HepG2 (cell line): ENCODE measurements at places on chromosomes 2 and 18.

- no peak for DNase-seq
Observed at GRCh38 chr18:50099725-50100407, 95.1 kb downstream of the MYO5B start.

- peak; percentile 59 for DNase-seq
Observed at GRCh38 chr2:241775223-241776177, 1.1 kb upstream of the GAL3ST2 start.

GRCh38 chr2:71832844-71833243 lies 314.8 kb downstream of the CYP26B1 start:
- no peak for DNase-seq

- DNase-seq: no peak
Observed at GRCh38 chr2:122908159-122908558, 1116.9 kb upstream of the CNTNAP5 start.

DNA sequence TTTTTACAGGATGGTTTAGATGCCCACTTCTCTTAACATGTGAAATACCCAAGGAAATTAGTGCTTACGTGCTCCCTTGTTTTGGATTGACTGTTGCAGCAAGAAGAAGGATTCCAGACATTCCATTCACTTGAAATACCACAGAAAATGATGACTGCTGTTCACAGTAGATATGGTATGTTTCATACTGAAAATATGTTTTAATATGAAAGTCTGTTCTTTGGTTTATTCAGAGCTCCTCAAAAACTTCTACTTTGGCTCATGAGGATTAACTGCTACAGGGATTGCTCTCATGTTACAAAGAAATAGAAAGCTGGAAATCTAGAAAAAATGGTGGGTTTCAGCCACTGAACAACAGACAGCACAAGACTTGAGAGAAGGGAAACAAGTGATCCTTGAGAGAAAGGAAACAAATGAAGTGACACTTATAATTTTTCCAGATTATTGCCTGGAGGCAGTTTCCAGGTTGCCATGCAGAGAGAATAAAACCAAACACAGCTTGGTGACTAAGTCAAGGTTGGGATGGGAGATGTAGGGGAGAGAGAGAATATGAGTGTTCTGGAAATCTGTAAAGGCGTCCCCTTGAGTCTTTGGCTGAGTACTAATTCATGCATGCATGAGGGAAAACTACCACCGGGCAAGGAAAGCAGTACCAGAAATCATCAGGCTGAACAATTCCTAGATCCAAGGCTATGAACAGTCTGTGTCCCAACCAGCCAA lies 348.1 kb downstream of the CLIP4 start:
- DNase-seq: no peak

DNA sequence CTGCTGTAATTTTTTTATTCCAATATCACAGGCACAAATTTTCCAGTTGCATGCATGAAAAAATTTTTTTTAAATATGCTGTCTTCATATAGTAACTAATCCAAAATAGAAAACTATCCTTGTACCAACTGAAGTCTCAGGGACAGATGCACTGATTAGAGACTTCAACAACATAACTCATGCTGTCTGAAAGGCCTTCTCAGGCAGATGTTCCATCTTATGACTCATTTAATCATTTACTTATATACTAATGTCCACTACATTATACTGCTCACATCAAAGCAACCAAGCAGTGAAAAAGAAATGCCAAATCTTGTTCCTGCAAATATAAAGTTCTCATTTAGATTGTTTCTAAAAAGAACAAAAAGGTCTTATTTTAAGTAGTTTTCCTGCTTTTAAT lies 53.1 kb downstream of the OLA1 start:
- DNase-seq: no peak

- no peak for DNase-seq
Observed at GRCh38 chr2:78423631-78424030, 601.9 kb upstream of the REG3G start.

GRCh38 chr2:173299764-173300163 lies 54.9 kb upstream of the CDCA7 start:
- no peak for DNase-seq

GRCh38 chr18:33606621-33607020 lies 28.6 kb downstream of the ASXL3 start:
- no peak for DNase-seq

DNA sequence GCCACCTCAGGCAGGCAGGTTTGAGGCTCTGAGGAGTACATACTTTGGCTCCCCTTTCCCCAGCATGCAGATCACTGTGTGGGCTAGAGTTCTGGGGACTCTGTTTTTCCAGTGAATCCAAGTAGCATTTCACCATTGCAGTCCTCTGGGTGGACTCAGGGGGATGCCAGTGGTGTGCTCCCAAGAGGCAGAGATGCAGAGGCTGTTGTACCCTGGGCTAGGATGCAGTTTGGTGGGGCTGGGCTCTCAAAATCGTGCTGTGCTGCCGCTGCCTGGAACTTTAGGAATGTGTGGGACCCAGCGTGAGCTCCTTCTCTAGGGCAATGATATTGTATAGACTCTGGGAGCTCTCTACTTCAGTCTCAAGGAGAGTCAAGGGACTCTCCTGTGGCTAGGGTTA lies 104.9 kb downstream of the MYO3B start:
- DNase-seq: no peak

DNA sequence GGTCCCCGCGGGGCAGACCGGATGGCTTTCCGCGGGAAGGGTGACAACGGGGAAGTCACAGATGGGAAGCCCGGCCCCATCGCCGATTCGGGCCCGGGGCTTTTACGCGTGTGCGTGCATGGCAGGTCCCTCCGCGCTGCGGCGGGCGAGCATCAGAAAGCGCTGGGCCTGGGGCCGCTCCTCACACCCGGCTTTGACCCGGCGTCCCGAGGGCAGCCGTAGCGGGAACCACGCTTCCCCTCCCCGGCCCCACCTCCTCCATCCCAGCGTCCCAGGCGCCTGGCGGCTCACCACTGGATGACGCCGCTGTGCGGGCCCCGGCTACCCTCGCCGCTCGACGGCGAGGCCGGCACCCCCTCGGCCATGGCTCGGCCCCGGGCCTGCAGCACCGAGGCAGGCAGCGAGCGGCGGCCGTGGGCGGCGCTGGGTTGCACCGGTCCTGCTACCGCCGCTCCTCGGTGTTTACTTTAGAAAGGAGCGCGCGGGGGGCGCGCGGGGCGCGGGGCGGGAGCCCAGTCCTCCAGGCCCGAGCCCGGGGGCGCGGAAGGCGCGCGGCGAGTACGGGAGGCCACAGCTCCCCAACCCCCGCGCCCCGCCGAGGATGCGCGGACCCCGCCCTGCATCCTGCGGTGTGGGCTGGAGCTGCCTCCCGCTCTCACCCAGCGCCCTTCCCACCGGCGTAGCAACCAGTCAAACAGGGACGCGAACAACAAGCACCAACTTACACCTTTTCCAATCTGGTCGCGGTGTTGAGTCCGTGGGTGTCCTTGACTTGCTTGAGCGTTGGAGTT lies 806 bp downstream of the RFX8 start:
- no peak for DNase-seq
